HS-5 (cell line): ENCODE measurements at places on chromosomes 7 and 10.

DNA sequence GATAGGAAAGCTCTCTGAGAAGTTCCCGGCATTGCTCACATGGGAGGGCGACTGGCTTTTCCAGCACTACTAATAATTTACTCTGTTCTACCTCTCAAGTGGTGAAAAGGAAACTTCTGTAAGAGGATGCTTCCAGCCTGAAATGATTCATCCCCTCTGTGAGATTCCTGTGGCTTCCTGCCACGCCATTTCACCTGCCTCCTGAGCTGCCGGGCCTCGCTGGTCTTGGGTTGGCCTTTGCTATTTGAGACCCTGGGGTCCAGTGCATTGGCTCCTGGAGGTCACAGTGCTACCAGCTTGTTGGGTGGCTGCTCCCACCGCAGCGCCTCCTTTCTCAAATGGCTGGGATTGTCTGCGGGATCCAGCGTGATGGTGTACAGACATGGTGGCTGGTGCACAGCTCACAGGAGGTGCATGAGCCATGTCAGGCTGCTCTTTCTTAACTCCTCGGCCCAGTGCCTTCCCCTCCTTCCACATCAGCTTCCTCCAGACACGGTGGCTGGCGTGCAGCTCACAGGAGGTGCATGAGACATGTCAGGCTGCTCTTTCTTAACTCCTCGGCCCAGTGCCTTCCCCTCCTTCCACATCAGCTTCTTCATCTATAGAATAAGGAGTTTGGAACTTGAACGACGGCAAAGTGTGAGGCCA is 42.9 kb upstream of the PCBD1 start:
- peak; percentile 26 for DNase-seq

- no peak for DNase-seq
Measured at GRCh38 chr7:43022008-43022407, 89.8 kb downstream of the MRPL32 start.

DNA sequence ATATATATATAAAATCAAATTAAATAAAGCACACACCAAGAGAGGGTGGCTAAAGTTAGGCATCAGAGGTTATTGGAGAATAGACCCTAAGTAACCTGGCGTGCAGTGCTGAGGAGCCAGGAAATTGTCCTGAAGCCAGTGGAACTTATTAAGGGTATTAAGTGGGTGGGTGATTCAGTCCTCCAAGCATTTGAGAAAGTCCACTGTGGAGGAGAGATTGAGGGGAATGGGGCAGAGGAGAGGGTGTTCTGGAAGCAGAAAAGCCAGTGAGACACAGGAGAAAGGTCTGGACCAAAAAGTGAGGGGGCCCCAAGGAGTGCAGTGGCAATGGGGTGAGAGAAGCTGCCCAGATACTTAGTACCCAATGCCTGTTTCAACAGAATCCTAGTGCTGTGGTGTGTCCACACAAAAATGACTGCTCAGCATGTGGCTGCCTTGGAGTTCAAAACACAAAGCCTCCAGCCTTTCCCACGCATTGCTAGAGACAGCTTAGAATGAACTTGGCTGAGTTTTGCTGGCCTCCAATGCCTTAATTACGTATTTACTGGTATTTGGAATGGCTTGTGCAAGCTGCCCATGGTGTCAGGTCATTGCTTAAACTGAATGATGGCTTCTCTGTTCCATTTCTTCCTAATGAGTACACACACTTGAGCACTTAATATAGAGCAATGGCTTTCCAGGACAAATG is 44.9 kb upstream of the CHST15 start:
- DNase-seq = no peak

- no peak for DNase-seq
Measured at GRCh38 chr7:47460251-47460989, 121.5 kb downstream of the TNS3 start.

GRCh38 chr7:32942415-32943251 is 14.6 kb upstream of the FKBP9 start:
- peak; percentile 43 for DNase-seq

DNA sequence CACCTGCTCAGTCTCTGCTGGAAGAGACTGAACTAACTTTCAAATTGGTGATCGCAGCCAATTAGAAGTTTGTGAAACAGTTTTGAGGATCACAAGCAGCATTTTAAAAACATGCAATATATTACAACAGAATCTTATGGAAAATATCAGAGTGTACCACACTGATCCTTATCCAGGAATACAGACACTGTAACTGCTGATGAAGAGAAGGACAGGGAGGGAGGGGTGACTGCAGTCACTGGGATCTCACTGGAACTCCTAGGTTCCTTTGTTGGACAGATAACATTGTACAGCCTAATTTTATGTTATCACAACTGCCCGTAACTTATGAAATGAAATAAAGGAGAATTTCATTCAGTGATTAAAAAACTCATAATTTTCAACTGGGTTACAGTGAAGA is 6.8 kb upstream of the UBN2 start:
- DNase-seq = no peak

- DNase-seq = no peak
Measured at GRCh38 chr10:89640241-89640640, 4.8 kb downstream of the PANK1 start.

- DNase-seq = no peak
Measured at GRCh38 chr10:117936141-117936540, 110.6 kb downstream of the RAB11FIP2 start.

DNA sequence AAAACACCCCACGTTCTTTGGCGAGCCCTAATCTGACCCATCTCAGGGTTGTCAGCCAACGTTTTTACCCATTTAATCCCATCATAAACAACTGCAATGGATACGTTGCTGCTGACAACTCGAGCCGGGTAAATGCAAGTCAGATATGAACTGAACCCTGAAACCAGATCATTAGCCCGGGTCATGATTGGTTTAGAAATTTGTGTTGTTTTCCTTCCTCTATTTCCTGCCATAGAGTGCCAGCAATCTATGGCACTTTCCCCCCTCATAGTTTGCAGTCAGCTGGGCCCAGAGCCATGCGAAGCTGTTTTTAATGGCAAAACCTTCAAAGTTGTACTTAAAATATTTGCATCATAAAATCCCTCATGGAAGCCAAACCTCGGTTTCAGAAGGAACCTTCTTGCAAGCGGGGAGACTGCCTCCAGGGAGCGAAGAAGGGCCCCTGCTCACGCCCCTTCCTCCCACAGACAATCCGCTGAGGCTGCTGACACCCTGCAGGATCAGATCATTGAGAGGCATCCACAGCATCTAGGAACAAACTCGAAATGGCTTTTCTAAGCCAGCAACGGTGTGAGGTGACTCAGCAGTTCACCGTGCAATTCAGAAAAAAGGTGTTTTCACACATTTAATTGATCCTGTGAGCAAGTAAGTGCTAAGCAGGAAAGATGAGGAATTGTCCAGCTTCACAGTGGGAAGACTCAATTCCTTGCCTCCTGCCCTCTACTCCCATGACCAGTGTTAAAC is 710.1 kb downstream of the PARD3 start:
- no peak for DNase-seq

DNA sequence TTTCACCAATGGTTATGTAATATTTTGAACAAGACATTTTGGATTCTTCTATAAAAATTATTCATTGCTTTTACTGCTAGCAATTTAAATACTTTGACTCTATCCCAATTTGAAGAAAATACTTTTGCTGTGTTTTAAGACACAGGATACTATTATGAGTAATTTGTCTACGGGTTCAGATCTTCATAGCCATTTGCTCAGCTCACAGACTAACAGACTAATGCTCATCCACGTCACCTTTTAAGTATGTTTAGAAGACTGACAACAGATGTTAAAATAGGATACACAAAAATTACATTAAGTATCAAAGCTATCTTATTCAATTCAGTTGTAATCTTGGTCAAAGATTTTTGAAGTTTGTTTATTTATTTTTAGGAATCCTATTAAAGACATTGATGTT is 251.3 kb upstream of the CHRM2 start:
- DNase-seq = peak; percentile 32

- no peak for DNase-seq
Measured at GRCh38 chr7:100510437-100511239, 26.9 kb downstream of the NYAP1 start.

DNA sequence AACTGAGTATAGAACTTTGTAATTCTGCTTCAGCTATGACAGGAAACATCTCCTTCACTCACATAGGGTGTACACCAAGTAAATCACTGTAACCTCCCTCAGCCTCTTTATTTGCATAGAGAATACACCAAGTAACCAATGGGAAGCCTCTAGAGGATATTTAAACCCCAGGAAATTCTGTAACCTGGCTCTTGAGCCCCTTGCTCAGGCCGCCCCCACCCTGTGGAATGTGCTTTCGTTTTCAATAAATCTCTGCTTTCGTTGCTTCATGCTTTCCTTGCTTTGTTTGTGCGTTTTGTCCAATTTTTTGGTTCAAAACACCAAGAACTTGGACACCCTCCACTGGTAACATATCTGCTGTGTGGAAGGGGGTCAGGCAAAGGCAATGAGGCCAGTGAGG is 60.2 kb downstream of the CLRN3 start:
- DNase-seq = no peak

DNA sequence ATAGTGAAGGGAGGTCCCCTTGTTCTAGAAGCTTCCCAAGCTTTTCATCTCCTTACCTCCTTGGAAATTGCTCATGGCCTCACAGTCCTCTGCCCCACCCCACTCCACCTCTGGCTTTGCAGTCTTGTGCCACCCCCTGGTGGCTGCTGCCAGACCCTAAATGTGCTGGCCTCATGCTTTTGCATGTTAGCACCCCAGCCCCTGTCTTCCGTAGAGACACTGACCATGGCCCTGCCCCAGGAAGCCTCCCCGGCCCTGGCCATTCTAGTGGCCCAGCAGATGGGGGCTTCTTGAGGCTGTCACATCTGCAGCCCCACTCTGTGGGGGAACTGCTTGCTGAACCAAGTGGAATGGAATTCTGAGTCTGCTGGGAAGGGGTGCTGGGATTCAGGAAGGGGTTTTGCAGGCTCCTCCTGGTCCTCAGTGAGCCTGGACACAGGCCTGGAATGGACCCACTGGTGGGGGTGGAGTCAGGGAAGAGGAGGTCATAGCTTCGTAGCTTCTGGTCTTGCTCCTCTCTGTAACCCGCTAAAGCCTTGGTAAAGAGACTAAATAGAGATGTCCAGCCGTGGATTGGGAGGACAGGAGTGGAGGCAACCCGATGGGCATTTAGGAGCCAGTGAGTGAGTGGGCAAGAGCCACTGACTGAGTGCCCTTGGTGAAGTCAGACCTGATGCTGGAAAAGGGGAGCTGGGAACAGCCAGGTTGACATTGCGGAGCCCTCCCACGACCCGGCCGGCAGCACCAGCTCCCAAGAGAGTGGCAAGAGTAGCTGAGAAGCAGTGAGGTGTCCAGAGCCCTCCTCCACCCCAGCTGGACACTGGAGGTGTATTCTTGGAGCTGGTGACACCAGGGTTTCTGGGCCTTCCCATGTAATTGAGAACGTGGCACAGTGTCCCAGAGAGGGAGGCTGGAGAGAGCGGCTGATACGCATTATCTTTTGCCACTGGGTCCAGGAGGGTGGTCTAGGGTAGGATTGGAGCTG is 20.9 kb downstream of the RAMP3 start:
- DNase-seq = no peak

DNA sequence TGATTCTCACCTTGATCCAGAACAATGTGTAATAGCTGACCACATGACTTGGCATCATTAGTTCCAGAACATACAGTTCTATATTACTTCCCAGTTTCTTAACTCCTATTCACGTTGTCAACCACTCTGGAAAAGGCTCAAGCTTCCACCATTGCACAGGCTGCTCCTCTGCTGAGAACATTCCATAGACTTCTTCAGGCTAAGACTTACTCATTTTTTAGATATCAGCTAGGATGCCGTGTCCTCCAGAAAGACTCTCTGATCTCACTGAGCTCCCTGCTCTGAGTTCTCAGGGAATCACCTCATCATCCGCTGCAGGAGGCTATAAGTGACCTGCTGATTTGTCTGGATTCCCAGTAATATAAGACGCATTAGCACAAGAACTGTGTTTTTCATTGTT is 73.1 kb downstream of the HTR7 start:
- no peak for DNase-seq

- no peak for DNase-seq
Measured at GRCh38 chr7:924541-925231, 29.8 kb downstream of the ADAP1 start.

- no peak for DNase-seq
Measured at GRCh38 chr7:30433082-30433481, 45.5 kb downstream of the NOD1 start.

- DNase-seq = no peak
Measured at GRCh38 chr10:78557433-78557925, 511.3 kb upstream of the ZMIZ1 start.

GRCh38 chr10:112832361-112832878 is 117.6 kb upstream of the TCF7L2 start:
- DNase-seq = no peak
